Activated CD4-positive, alpha-beta T cell treated with anti-CD3 and anti-CD28 coated beads, Interleukin-2, amount 10 ng/mL, durations not matched to agents 7 days and 5 days (primary cell): ENCODE measurements at places on chromosomes 16 and 17. TPM values are rescaled to one million over a fixed set of nuclear protein-coding genes. Genes with fewer than 3 reads are reported as not detected.

TVP23A gene
- total RNA-seq: not detected

DNA sequence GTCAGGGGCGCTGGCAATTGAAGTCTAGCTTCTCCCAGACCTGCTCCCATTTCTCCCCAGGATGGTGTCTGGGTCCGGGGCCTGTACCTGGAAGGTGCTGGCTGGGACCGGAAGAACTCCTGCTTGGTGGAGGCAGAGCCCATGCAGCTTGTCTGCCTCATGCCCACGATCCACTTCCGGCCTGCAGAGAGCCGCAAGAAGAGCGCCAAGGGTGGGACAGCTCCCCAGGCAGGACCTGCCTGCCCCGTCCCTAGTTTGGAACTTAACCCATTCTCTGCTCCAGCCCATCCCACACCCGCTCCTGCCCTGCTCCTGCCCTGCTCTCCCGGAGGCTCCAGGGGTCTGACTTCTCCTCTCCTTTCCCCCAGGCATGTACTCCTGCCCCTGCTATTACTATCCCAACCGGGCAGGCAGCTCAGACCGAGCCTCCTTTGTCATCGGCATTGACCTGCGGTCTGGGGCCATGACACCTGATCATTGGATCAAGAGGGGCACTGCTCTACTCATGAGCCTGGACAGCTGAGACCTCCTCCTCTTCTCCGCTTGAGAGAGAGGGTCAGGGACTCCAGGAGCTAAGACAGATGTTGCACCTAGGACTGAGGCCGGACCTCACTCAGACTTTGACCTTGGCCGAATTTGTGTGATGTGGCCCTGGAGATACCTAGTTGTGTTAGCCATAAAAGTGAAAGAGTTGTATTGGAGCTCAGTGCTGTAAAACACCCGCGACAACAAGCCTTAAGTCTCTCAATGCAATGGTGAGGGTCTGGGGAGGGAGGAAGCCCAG, 814 bp upstream of the KDM6B start:
- DNase-seq: no peak
- no peaks in the 10 kb centered on the region for H3K36me3 ChIP-seq
- H3K27me3 ChIP-seq: peaks cover 4% of the 10 kb centered on the region
- peaks cover 35% of the 10 kb centered on the region for H3K4me1 ChIP-seq
- H3K4me3 ChIP-seq: peak overlapping the region; percentile 83

ELMO3 gene
- total RNA-seq: 6.2 TPM

DNA sequence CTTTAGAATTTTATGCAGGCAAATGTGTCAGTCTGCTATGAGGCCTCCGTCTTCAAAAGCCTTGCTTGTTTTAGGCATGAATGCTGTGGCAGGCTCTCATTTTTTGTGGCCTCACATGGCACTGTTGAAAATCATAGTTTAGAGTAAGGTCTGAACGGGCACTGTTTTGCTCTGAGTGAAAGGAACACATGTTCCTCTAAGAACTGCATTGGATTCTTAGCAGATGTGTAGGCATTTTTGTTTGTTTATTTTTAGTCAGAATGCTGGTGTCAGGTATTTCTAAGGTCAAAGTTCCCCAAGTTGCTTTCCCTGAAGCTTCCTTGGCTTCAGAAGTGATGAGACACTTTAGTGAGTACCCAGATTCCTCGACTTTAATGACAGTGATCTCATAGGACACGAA, 173.7 kb downstream of the HS3ST3B1 start:
- no peak overlapping the region for H3K4me3 ChIP-seq
- no peak for DNase-seq
- H3K4me1 ChIP-seq: no peaks in the 10 kb centered on the region
- no peak overlapping the region for H3K27ac ChIP-seq
- no peaks in the 10 kb centered on the region for H3K36me3 ChIP-seq

DNA sequence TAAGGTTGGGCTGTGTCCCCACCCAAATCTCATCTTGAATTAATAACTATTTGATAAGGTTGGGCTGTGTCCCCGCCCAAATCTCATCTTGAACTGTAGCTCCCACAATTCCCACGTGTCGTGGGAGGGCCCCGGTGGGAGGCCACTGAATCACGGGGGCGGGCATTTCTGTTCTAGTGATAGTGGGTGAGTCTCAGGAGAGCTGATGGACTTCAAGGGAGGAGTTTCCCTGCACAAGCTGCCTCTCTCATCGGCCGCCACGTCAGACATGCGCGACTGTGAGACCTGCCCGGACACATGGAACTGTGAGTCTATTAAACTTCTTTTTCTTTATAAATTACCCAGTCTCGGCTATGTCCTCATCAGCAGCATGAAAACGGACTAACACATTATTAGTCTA, 44.9 kb upstream of the METRNL start:
- no peak overlapping the region for H3K27ac ChIP-seq
- H3K27me3 ChIP-seq: no peaks in the 10 kb centered on the region
- no peak overlapping the region for H3K4me3 ChIP-seq
- peaks cover 26% of the 10 kb centered on the region for H3K36me3 ChIP-seq

DNA sequence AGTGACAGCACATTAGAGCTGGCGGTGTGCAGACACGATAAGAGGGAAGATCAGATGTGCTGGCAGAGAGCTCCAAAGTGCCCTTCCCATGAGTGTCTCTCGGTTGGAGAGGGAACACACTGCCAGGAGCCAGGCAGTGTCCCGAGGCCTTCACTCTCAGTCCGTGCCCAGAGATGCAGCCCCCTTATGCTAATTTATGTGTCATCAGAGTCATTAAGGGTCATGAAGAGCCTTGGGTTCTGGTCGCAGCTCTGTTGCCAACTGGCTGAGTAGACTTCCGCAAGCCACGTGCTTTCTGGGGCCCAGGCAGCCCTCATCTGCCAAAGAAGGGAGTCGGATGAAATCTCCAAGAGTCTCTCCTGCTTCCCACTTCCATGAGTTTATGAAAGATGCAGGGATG, 232.5 kb downstream of the MSI2 start:
- H3K27ac ChIP-seq: no peak overlapping the region
- DNase-seq: no peak
- H3K4me1 ChIP-seq: peaks cover 34% of the 10 kb centered on the region
- H3K4me3 ChIP-seq: no peak overlapping the region
- H3K36me3 ChIP-seq: peaks cover 3% of the 10 kb centered on the region

C16orf46 gene
- not detected for total RNA-seq

GRCh38 chr17:41621916-41622315, 2.5 kb downstream of the KRT17 start:
- no peaks in the 10 kb centered on the region for H3K36me3 ChIP-seq
- DNase-seq: no peak
- H3K4me1 ChIP-seq: no peaks in the 10 kb centered on the region
- H3K4me3 ChIP-seq: no peak overlapping the region
- H3K27ac ChIP-seq: no peak overlapping the region
- H3K27me3 ChIP-seq: no peaks in the 10 kb centered on the region

COQ7 gene
- total RNA-seq: 15.3 TPM

TIGD7 gene
- total RNA-seq: 3.6 TPM

MYH13 gene
- not detected for total RNA-seq

DNA sequence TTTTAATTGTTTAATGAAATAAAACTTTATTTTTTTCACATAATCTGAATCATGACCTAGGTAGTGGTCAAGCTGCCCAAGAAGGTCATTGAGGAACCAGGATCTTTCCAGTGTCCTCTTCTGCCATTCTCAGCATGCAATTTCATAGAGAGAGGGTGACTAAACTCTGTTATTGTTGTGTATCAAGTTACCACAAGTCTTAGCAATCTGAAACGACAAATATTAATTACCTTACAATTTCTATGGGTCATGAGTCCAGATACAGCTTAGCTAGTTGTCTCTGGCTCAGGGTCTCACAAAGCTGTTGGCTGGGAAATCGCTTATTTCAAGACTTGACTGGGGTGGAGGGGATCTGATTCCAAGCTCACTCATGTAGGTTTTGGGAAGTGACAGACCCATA, 37.6 kb downstream of the FTO start:
- no peaks in the 10 kb centered on the region for H3K27me3 ChIP-seq
- H3K4me1 ChIP-seq: peaks cover 22% of the 10 kb centered on the region
- no peak for DNase-seq
- H3K4me3 ChIP-seq: no peak overlapping the region

- peak overlapping the region; percentile 90 for H3K4me3 ChIP-seq
- H3K27ac ChIP-seq: peak overlapping the region; percentile 99
- peaks cover 42% of the 10 kb centered on the region for H3K4me1 ChIP-seq
- no peaks in the 10 kb centered on the region for H3K27me3 ChIP-seq
Measured at GRCh38 chr16:50152351-50152806, 727 bp upstream of the TENT4B start.

IGFALS gene
- not detected for total RNA-seq

DNA sequence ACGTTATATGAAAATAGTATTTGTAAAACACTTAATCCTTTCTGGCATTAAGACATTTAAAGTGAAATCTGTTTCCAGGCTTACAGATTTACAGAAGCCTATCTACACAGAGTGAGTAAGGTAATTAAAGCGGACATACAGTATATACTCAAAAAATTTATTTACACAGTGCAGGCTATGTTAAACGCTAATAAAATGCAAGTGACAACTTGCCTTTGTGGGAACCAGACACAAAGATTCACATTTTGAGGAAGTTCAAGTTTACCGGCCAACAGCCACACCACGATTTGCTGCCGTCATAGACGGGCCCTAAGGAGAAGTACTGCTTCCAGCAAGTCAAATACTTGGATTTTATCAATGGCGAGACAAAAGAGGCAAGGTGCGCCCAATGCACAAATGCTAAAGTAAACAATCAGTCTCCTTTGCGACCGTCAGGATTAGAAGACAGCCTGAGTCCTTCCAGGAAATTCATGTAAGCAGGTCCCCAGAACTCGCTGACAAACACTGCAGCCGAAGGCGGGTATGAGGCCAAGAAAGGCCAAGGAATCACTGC, 801 bp downstream of the VPS35 start:
- no peaks in the 10 kb centered on the region for H3K27me3 ChIP-seq
- no peak overlapping the region for H3K27ac ChIP-seq
- DNase-seq: no peak
- no peak overlapping the region for H3K4me3 ChIP-seq

DNA sequence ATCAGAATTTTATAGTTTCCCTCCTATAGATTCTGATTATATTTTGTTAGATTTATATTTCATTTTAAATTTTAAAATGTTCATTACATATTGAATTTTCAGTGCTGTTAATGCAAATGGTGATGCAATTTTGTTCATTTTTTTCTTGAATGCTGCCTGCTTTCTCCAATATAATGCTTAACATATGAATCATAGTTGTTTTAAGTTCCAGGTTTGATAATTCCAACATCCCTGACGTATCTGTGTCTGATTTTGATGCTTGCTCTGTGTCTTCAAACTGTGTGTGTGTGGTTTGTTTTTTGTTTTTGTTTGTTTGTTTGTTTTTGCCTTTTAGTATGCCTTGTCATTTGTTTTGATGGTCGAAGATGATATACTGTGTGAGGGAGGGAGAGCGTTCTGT, 134.7 kb upstream of the ELAC2 start:
- H3K4me1 ChIP-seq: no peaks in the 10 kb centered on the region
- DNase-seq: no peak
- no peak overlapping the region for H3K4me3 ChIP-seq

GRCh38 chr17:6610011-6610410, 30.5 kb downstream of the KIAA0753 start:
- no peak for DNase-seq
- H3K27me3 ChIP-seq: no peaks in the 10 kb centered on the region

- no peak for DNase-seq
- H3K4me1 ChIP-seq: no peaks in the 10 kb centered on the region
- H3K27me3 ChIP-seq: peaks cover 25% of the 10 kb centered on the region
- no peak overlapping the region for H3K27ac ChIP-seq
- no peaks in the 10 kb centered on the region for H3K36me3 ChIP-seq
Measured at GRCh38 chr17:57178839-57179238, 77.5 kb upstream of the MSI2 start.

PRSS21 gene
- total RNA-seq: 0.67 TPM

ASGR1 gene
- 0.29 TPM for total RNA-seq

DNA sequence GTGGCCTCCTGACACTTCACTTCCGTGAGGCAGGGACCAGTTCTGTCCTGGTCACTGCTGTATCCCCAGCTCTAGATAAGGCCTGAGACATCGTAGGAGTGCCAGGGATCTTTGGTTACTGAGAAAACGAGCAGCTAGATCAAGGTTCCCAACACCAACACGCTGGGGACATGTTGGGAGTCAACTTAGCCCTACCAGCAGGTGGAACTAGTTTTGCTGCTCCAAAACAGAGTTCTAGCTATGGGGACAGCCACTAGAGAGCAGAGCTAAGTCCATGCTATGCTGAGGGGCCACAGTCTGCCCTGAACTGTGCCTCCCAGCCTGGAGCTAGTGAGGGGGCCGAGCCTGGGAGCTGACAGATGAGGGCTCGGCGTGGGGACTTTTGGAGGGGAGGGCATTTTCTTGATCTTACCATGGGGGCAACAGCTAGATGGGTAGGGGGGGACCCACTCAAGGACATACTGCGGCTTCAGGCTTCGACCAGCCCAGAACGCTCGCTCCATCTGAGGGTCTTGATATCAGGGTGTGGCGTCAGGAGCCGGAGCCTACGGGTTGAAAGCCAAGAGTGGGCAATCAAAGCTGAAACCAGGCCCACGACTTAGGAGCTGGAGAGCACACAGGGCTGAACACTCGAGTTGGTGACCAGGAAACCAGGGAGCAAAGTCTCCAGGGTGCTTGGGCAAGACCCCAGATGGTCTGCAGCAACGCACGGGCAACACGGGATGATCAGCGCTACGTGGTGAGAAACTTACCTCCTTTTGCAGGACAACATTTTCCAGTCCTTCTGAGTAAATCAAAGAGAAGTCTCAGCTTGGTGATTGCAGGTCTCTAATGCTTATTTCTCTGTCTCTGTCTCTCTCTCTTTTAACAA, 13.4 kb downstream of the SNX20 start:
- H3K36me3 ChIP-seq: peaks cover 70% of the 10 kb centered on the region
- H3K27me3 ChIP-seq: no peaks in the 10 kb centered on the region
- H3K4me3 ChIP-seq: peak overlapping the region; percentile 71
- no peak for DNase-seq
- H3K4me1 ChIP-seq: peaks cover 60% of the 10 kb centered on the region
- H3K27ac ChIP-seq: peak overlapping the region; percentile 97

- H3K27ac ChIP-seq: no peak overlapping the region
- peaks cover 61% of the 10 kb centered on the region for H3K36me3 ChIP-seq
- no peak overlapping the region for H3K4me3 ChIP-seq
- H3K27me3 ChIP-seq: no peaks in the 10 kb centered on the region
- DNase-seq: no peak
Measured at GRCh38 chr17:48056879-48057278, 8.7 kb downstream of the NFE2L1 start.

ARL4D gene
- total RNA-seq: 2.2 TPM

GRCh38 chr16:19875900-19876299, 8.7 kb downstream of the GPRC5B start:
- H3K4me1 ChIP-seq: no peaks in the 10 kb centered on the region
- H3K4me3 ChIP-seq: no peak overlapping the region
- H3K27ac ChIP-seq: no peak overlapping the region
- no peak for DNase-seq

ICAM2 gene
- 116 TPM for total RNA-seq

HOXB9 gene
- not detected for total RNA-seq

DNA sequence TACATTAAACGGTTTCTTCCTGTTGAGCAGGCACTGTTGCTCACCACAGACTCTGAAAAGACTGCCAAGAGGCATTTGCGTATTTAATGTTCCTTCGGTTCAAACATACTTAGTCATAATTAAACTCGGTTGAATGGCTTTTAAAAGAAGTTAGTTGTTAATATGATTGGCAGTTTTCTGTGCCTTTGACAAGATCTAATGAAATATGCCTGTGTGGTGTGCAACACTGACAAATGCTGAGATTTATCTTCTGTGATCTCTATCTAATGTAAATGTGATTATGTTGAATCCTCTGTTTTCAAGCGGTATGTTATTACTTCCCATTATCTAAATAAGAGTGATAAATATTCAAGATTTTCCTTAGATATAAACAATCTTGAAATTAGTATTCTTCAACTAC, 1046.6 kb downstream of the CDH8 start:
- DNase-seq: no peak
- H3K27me3 ChIP-seq: no peaks in the 10 kb centered on the region
- H3K4me3 ChIP-seq: no peak overlapping the region

KRT36 gene
- total RNA-seq: not detected
